ENCODE measurements at places on chromosomes 4 and X.

GRCh38 chr4:8688041-8688907 lies 95.7 kb downstream of the CPZ start:
- DNase-seq, result no peak

- no peak for DNase-seq
These were observed 7.9 kb downstream of the PDLIM5 start for GRCh38 chr4:94459462-94460161.

GRCh38 chr4:114527170-114527569 lies 71.4 kb upstream of the UGT8 start:
- DNase-seq, result no peak

DNA sequence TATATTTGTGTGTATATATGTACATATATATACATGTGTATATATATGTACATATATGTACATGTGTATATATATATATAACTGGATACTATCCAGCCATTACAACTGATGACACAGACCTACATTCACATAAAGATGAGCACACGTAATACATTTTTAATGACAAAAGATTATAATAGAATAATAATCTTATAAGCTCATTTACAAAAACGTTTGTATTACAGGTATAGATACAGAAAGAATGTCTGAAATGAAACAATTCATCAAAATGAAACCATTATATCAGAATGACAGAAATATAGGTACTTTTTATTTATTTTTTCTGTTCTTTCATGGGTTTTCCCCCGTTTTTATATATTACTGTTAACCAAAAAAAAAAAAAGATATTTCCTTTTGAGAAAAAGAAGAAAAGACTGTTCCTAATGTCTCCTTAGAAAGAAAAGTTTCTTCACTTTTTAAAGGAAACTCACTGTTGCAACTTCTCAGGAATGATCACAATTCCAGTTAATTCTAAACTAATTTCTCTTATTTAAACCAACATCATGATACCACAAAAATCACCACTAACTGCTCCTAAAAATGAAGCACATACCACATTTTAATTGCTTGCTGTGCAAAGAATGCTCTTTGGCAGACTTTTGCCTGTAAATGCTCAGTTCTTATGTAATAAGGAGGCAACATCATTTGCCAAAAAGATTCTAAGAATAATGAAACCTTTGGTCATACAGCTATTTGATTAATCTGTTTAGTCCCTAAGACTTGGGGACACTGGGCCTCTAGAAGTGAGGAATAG lies 18.9 kb downstream of the LEF1 start:
- no peak for DNase-seq

DNA sequence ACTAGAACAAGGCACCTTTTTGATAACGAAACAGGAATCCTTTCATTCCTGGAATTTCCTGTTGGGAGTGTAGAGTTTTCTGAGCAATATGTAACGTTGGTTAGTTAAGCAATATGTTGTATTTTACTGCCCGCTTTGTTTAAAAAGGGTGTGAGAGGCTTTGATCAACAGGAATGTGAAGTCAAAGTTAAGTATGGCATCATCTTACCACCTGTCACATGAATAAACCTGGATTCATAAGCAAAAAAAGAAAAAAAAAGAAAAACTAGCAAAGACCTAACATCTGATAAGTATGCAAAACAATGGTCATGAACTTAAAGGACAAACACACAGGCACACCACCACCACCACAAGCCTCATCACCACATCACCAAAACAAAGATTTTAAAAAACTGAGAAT lies 7.1 kb upstream of the CXCL5 start:
- no peak for DNase-seq

- peak; percentile 7 for DNase-seq
These were observed 1.2 kb downstream of the PROM1 start for GRCh38 chr4:16082426-16083240.

- no peak for DNase-seq
These were observed 432.9 kb downstream of the GRXCR1 start for GRCh38 chr4:43325220-43325967.

- no peak for DNase-seq
These were observed 567.8 kb downstream of the GBA3 start for GRCh38 chr4:23260511-23260910.

DNA sequence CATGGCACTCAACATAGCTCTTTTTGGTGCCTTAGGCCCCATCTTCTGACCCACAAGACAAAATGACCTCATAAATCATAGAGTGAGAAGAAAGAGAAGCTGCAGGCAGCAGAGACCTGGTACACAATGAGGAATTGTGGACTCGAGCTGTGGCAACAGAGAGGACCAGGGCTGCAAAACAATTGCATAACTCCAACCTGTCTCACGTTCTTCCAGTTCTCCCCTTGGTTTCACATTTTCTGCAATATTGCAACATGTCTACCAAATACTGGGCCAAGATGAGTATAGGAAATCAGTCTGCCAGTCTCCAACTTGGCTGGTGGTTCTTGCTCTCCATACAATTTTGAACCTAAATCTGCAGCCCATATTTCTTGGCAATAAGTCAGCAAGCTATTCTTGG lies 105.3 kb downstream of the KDR start:
- no peak for DNase-seq

DNA sequence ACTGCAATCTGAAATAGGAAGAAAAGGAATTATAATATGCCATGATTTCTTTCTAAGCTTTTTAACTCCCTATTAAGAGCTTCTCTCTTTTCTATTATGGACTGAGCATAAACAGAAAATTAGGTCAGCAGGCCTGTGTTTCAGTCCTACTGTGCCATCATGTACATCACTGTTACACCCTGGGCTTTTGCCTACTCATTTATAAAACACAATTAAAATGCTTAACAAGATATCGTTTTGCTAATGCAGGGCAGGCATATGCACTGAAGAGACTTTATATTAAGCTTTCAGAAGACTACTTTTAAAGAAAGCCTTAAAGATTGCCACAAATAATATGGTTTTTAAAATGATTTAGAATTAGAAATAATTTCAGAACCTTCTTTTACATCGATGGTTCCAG lies 828 bp upstream of the BBS12 start:
- peak; percentile 5 for DNase-seq

Measured in cerebellum (tissue), 4 donors.